Brain pericyte (primary cell): ENCODE measurements at places on chromosomes 5 and 9.

DNA sequence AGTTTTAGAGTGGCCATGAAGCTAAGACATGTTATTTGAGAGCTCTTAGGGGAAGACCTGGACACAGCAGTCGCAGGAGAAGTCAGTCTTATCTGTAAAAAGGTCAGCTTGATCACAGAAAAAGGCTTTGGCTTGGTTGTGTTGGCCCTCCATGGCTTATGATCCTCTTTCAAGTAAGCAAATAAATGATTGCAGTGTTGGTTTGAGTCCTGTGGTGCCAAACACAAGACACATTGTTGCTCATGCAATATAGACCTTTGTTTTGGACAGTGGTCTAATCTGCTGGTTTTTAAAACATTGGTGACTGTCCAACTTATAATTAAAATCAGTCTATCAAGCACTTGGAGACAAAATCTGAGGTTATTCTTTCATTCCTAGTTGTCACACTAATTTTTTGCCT is 54.0 kb downstream of the DOCK8 start:
- DNase-seq = no peak

- no peak for DNase-seq
Observed at GRCh38 chr5:107455111-107455544, 215.6 kb downstream of the EFNA5 start.

DNA sequence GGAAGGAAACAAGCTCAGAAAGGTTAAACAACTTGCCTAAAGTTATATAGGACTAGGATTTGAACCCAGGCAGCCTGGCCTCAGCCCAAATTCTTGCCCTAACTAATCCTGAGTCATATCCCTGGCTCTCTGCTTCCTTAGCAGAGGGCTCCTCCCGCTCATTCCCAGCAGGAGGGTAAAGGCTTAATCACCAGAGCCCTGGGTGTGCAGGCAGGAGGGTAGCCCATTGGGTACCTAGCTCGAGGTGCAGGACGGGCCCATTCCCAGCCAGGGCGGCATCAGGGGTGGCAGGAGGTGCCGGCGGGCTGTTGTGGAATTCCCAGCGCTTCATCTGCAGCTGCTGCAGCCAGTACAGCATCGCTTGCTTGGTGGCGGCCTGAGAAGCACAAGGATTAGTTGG is 3.9 kb downstream of the TBC1D2 start:
- no peak for DNase-seq

DNA sequence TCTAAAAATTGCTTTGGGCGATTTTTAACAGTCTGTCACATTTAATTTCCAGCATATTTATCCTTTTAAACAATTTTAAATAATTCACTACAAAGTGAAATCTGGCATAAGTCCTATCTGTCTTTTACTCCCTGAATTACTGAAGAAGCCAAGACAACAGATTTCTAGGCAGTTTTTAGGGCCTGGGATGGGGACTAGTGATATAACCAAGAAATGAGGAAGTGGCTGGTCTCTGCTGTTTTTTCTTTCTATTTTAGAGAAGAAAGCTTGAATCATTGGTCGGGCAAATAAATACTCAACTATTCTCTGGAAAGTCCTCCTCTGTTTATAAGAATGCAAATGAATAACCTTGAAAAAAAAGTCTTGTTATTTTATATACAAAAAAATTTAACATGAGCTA is 79.7 kb upstream of the SSBP2 start:
- DNase-seq = no peak

GRCh38 chr5:163846512-163846911 is 341.1 kb downstream of the MAT2B start:
- no peak for DNase-seq

DNA sequence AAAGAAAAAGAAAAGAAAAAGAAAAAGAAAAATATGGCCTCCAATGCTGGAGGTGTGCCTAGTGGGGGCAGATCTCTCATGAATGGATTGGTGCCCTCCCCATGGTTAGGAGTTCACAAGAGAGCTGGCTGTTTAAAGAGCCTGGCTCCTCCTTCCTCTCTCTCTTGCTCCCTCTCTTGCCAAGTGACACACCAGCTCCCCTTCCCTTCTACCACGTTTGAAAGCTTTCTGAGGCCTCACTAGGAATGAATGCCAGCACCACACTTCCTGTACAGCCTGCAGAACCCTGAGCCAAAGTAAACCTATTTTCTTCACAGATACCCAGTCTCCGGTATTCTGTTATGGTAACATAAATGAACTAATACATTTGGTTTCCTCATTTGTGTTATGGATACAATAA is 14.4 kb upstream of the GALNT10 start:
- DNase-seq = no peak

DNA sequence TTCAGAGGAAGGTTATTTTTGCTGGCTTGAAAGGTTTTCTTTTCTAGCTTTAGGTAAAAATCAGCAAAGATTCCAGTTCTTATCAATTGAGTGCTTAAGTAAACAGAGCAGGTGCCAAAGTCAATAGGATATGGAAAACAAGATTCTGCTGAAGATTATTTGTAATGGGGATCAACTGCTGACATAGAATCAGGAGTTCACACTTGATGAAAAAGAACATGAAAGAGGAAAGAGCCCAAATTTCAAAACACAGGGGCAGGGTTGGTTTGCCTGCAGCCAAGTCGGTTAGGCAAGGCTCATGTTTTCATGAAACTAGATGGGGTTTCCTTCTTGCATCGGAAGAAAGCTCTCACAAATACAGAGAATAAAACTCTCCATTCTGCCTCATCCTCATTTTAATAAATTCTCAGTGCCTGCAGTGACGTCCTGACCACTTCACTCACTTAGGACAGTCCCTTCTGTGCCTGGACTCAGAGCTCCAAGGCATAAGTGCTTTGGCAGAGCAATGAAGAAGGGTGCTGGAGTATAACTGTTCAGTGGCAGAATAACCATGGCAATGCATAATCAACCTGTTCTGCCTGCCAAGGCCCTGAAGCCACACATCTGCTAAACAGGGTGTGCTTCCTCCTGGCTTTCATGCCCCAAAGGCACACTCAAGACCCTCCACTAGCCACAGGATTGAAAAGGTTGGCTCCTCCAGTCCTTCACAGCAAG is 179.6 kb downstream of the GNAQ start:
- no peak for DNase-seq

DNA sequence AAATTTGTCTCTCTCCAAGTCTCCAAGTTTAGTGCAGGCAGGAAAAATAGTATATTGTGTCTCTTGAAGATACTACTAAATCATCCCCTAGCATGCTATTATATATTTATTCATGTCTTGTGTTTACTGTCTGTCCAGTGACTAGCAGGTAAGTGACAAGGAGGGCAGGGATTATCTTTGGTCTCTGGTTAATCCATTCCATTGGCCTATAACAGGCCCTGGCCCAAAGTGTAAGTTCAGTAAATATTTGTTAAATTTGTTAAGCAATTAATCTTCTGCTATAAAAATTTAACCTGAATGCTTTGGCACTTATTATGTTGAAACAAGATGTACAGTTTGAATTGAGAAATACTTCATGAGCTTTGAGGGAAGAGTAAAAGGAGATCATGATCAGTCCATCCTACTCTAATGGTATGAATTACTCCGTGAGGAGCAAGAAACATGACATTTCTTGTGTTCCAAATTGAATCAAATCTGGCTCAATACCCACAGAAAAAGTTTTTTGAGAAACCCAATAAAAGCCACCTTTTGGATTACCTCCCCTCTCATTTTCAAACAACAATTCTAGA is 219.7 kb downstream of the DTWD2 start:
- DNase-seq = no peak

DNA sequence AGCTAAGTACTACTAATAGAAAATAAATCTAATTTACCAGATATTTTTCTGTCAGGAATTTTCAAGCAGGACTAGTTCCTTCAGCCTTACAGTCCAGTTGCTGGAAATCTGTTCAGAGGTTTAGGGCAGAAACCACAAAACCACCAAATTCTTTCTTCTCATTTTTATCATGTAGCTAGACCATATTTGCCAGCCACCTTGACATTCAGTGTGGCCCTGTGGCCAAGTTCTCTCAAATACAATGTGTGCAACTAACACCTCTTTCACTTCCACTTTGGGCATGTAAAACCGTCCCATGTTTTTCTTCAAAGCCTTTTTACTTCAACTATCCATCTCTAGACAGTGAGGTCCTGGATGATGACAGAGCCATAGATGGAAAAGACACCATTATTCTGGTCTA is 1133.2 kb upstream of the CDH18 start:
- DNase-seq = no peak

- no peak for DNase-seq
Observed at GRCh38 chr9:91055845-91056244, 254.2 kb downstream of the SYK start.

DNA sequence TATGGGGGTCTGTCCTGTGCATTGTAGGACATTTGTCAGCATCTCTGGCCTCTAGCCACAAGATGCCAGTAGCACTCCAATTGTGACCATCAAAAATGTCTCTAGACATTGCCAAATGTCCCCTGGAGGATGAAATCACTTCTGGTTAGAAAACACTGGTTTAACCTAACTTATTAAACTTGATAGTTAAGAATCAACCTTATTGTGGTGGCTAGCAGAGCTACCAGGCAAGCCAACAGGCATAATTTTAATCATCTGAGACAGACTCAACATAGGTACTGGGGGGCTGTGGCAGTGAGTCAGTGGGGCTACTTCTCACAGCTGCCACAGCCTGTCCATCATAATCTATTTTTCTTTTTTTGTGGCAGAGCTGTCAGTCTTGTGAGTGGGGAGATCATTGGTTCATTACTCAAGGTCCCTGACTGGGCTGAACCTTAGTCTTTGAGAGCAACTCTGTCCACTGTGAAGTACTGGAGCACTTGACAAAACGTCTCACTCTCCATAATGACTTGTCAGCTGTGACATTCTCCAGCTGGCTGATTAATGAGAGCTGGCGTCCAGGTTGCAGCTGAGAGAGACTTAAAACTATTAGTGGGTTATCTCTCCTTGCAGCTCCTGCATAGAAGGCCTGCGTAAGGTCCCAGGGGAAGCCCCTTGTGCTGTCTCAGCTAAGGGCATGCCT is 107.9 kb downstream of the DCP2 start:
- DNase-seq = no peak

GRCh38 chr9:131503626-131504465 is 1.1 kb downstream of the POMT1 start:
- no peak for DNase-seq

- no peak for DNase-seq
Observed at GRCh38 chr9:129400971-129401622, 219.8 kb downstream of the C9orf50 start.

- no peak for DNase-seq
Observed at GRCh38 chr5:111453295-111453694, 59.0 kb downstream of the STARD4 start.

DNA sequence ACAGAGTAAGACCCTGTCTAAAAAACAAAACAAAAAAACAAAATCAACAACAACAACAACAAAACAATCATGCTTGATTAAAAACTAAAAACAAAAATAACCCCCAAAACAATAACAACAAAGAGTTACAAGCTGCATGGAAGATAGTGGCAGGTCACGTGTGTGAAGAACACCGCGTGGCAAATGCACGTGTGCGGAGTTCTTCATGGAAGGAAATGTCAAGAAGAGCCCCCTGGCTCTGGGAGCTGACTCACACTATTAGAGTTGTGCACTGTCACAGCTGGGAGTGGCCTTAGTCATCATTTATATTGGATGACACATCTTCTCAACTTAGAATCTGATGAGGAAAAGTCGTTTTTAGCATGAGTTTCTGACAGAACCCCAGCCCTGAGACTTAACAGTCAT is 110.5 kb downstream of the JMY start:
- DNase-seq = peak; percentile 3

GRCh38 chr5:118775790-118776499 is 212.4 kb downstream of the DTWD2 start:
- DNase-seq = no peak

GRCh38 chr5:120769312-120769872 is 305.3 kb downstream of the PRR16 start:
- DNase-seq = no peak

DNA sequence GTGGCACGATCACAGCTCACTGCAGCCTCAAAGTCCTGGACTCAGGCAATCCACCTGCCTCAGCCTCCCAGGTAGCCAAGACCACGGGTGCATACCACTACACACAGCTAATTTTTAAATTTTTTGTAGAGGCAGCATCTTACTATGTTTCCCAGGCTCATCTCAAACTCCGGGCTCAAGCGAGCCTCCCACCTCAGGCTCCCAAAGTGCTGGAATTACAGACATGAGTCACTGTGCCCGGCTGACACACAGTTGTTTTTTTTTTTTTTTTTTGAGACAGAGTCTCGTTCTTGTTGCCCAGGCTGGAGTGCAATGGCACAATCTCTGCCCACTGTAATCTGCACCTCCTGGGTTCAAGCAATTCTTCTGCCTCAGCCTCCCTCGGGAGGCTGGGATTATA is 70.1 kb upstream of the CNOT6 start:
- DNase-seq = no peak

DNA sequence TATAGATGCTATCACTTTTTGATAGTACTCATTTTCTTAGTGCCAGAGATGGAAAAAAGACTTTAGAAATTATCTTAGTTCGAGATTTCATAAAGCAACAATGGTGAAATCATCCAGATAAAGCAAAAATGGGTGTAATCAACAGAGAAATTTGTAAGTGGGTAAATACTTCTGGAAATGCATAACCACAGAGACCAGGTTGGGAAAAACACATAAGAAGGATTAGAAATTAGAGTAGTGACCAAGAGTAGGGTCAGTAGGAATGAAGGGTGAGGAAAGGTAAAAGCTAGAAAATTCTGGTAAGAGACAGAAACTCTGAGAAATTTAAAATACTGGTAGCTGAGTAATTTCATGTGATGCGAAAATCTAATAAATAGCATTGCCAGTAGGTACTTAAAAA is 11.2 kb downstream of the EDIL3 start:
- DNase-seq = no peak

GRCh38 chr5:159005062-159005461 is 94.7 kb downstream of the EBF1 start:
- no peak for DNase-seq

DNA sequence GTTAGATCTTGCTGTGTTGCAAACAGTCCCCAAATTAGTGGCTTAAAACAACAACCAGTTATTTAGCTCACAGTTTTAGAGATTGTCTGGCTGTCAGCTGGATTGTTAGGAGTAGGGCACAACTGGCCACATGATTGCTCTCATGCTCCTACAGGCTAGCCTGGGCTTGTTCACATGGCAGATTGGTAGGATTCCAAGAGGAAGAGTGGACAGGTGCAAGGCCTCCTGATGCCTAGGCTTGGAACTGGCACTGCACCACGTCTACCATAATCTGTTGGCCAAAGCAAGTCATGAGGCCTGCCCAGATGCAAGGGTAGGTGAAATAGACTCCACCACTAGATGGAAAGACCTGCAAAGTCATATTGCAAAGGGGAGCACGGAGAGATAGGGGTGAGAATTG is 76.4 kb downstream of the ACER2 start:
- DNase-seq = no peak

DNA sequence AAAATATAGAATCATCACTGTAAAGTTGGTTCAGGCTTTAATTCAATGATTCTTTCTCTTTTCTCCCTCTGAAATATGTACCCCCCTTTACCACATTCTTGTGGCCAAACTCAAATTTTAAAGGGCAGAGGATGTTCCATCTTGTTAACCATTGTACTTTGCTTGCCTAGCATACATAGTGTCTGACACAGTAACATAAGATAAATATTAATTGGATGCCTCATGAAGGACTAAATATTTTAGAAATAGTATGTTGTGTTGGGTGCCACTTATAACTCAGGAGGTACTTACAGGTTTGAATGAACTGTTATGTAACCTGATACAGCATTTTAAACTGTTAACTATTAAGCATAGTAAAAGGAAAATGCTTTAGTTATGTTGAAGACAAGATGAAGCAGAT is 71.5 kb downstream of the NIPBL start:
- no peak for DNase-seq
